ENCODE measurements at places on chromosomes 12 and 14. TPM values are rescaled to one million over a fixed set of nuclear protein-coding genes. Genes with fewer than 3 reads are reported as not detected.

GRCh38 chr12:27297566-27297965 is 35.1 kb upstream of the BMAL2 start:
- no peaks in the 10 kb centered on the region for H3K27me3 ChIP-seq
- no peak for DNase-seq
- H3K27ac ChIP-seq: no peak overlapping the region
- no peaks in the 10 kb centered on the region for H3K36me3 ChIP-seq
- H3K4me3 ChIP-seq: no peak overlapping the region

GRCh38 chr14:101823066-101823465 is 61.6 kb downstream of the PPP2R5C start:
- peaks cover 5% of the 10 kb centered on the region for H3K36me3 ChIP-seq
- DNase-seq: no peak
- peak overlapping the region; percentile 27 for H3K4me3 ChIP-seq
- peak overlapping the region; percentile 84 for H3K27ac ChIP-seq
- H3K4me1 ChIP-seq: peaks cover 47% of the 10 kb centered on the region
- H3K27me3 ChIP-seq: no peaks in the 10 kb centered on the region

DNA sequence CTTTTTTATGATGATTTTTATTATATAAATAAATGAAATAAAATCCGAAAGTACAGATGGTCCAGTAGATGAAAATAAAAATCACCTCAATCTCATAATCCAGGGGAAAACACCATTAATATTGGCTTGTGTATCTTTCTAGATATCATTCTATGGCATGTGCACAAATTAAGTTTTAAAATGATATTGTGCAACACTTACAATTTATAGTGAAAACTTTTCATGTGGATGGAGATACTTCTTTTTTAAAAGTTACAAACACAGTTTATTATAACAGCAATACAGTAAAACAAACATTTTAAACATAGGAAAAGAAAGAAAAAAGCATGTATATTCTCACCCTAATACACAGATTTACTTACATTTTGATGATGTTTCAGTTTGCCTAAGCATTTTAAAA is 98.9 kb upstream of the RMST start:
- no peaks in the 10 kb centered on the region for H3K27me3 ChIP-seq
- H3K36me3 ChIP-seq: no peaks in the 10 kb centered on the region
- DNase-seq: no peak
- H3K4me1 ChIP-seq: no peaks in the 10 kb centered on the region
- no peak overlapping the region for H3K4me3 ChIP-seq

DNA sequence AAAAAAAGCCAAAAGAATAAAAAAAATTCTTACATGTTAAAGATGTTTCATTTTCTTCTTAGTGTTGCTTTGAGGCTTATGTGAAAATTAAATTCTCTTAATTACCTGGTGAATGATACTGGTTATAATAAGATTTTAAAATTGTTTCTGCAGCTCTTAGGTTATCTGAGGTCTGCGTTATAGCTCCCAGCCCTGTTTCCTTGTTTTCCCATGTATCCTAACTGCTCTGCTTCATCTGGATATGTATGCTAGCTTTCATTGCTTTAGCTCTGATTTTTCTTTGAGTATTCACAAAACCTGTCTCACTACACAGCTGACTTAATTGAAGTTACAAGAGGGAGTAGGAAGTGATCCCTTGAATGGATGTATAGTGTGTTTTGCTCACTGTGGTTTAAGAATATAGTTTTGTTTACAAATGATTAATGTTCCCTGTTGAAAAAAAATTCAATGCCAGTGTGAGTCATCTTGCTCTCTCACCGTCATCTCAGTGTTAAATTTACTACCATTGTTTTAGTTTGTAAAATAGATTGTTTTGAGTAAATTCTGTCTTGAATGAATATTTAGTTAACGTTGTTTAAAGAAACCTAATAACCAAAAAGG is 26.8 kb downstream of the CPSF6 start:
- no peak overlapping the region for H3K27ac ChIP-seq
- no peak for DNase-seq
- no peak overlapping the region for H3K4me3 ChIP-seq

GRCh38 chr14:74508292-74508731 is 14.7 kb downstream of the ISCA2 start:
- H3K27me3 ChIP-seq: no peaks in the 10 kb centered on the region
- H3K27ac ChIP-seq: no peak overlapping the region
- no peaks in the 10 kb centered on the region for H3K4me1 ChIP-seq
- no peak for DNase-seq

- no peak overlapping the region for H3K27ac ChIP-seq
- DNase-seq: no peak
- H3K4me1 ChIP-seq: peaks cover 31% of the 10 kb centered on the region
Measured at GRCh38 chr12:131862600-131862993, 31.8 kb upstream of the ULK1 start.

DNA sequence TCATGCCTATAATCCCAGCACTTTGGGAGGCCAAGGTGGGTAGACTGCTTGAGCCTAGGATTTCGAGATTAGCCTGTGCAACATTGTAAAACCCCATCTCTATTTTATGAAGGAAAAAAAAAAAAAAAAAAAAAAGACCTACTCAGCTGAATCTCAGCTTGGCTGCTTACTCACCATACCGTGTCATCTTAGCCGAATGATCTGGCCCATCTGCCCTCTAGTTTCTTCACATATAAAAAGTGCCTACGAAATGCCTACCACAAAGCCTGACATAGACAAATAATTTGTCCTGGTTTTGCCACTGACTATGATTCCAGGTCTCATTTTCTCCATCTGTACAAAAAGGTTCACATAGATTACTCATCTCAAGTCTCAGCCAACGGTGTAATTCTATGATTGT is 10.1 kb downstream of the DIABLO start:
- DNase-seq: no peak
- H3K27ac ChIP-seq: no peak overlapping the region
- no peaks in the 10 kb centered on the region for H3K27me3 ChIP-seq
- no peak overlapping the region for H3K4me3 ChIP-seq
- H3K4me1 ChIP-seq: no peaks in the 10 kb centered on the region

DNA sequence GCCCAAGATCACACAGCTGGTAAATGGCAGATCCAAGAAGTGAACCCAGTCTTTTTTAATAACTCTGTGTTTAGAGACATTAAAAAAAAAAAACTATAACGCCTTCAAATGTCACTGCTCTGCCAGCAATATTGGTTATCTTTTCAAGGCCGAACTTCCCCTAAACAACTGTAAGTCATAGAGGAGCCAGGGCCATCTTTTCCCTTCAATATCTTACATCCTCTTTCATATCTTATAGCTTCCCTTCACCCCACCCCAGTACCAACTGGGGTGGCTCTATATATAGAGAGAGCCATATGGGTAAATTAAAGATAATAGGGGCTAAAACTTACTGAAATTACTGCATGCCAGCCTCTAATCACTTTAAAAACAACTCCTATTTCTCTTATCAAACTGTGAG is 100.2 kb downstream of the STAB2 start:
- H3K4me1 ChIP-seq: no peaks in the 10 kb centered on the region
- no peak overlapping the region for H3K4me3 ChIP-seq
- no peaks in the 10 kb centered on the region for H3K36me3 ChIP-seq

GRCh38 chr14:57408634-57409033 is 18.2 kb downstream of the NAA30 start:
- H3K27ac ChIP-seq: no peak overlapping the region
- DNase-seq: no peak
- H3K4me1 ChIP-seq: no peaks in the 10 kb centered on the region
- H3K36me3 ChIP-seq: peaks cover 13% of the 10 kb centered on the region
- H3K27me3 ChIP-seq: no peaks in the 10 kb centered on the region

GRCh38 chr12:9331218-9331626 is 123.0 kb upstream of the PZP start:
- no peak overlapping the region for H3K4me3 ChIP-seq
- no peaks in the 10 kb centered on the region for H3K36me3 ChIP-seq
- H3K27me3 ChIP-seq: no peaks in the 10 kb centered on the region
- H3K4me1 ChIP-seq: peaks cover 11% of the 10 kb centered on the region
- DNase-seq: no peak

GRCh38 chr14:70189456-70190077 is 816 bp upstream of the SLC8A3 start:
- H3K36me3 ChIP-seq: no peaks in the 10 kb centered on the region
- H3K4me3 ChIP-seq: peak overlapping the region; percentile 48
- no peak for DNase-seq
- peaks cover 26% of the 10 kb centered on the region for H3K4me1 ChIP-seq

- H3K27me3 ChIP-seq: no peaks in the 10 kb centered on the region
- no peaks in the 10 kb centered on the region for H3K36me3 ChIP-seq
- H3K4me1 ChIP-seq: no peaks in the 10 kb centered on the region
- no peak overlapping the region for H3K27ac ChIP-seq
- no peak for DNase-seq
- no peak overlapping the region for H3K4me3 ChIP-seq
Measured at GRCh38 chr14:100729982-100730381, 3.3 kb downstream of the DLK1 start.

- DNase-seq: no peak
- no peaks in the 10 kb centered on the region for H3K27me3 ChIP-seq
- H3K36me3 ChIP-seq: no peaks in the 10 kb centered on the region
Measured at GRCh38 chr14:100623961-100624360, 36.7 kb upstream of the BEGAIN start.

Gene TRHDE
- total RNA-seq: 34.9 TPM

Gene MEG3
- 126 TPM for total RNA-seq

Gene POMT2
- 33.1 TPM for total RNA-seq

Measured in vagina (tissue), 2 donors.